Naive B cell (primary cell): ENCODE measurements at places on chromosomes 2 and 18.

DNA sequence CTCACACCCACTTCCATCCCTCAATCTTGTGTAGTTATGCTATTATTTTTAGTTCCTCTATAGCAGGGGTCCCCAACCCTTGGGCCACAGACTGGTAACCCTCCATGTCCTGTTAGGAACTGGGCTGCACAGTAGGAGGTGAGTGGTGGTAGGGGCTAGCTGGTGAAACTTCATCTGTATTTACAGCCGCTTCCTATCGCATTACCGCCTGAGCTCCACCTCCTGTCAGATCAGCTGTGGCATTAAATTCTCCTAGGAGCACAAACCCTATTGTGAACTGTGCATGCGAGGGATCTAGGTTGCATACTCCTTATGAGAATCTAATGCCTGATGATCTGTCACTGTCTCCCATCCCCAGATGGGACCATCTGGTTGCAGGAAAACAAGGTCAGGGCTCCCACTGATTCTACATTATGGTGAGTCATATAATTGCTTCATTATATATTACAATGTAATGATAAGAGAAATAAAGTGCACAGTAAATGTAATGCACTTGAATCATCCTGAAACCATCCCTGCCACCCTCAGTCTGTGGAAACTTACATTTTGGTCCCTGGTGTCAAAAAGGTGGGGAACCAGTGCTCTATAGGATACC is 1.6 kb upstream of the RAB11FIP5 start:
- H3K4me1 ChIP-seq = peaks cover 18% of the 10 kb centered on the region
- no peaks in the 10 kb centered on the region for H3K27me3 ChIP-seq
- H3K27ac ChIP-seq = peak overlapping the region; percentile 63
- H3K4me3 ChIP-seq = peak overlapping the region; percentile 66
- no peak for DNase-seq
- no peaks in the 10 kb centered on the region for H3K36me3 ChIP-seq

DNA sequence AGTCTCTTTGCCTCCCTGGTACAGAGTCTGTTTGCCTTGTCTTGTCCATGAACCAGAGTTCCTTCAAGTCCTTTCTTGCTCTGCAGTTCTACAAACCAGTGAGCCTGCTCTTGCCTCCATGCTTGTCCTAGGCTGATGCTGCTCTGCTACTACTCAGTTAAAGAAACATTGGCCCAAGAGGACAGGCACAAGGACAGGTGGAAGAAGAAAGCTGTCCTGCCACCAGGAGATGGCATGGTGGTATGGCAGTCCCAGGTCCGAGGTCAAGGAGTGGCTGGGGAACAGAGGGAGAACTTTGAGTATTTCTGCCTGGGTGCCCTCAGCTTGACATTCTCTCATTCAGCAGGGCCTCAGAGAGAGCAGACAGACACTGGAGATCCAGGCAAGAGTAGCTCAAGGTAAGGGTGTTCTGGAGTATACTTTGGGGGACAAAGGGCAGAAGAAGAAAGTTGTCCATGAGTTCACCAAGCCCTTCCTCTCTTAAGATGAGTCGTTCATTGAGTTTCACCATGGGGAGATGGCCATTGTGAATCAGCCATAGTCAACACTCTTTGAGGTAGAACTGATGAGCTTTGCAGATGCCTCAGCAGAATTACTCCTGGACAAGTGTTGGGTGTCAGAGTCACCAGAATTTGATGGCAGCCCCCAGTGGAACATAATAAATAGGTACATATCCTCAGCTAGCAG is 20.4 kb downstream of the TTC32 start:
- no peak overlapping the region for H3K27ac ChIP-seq
- peaks cover 4% of the 10 kb centered on the region for H3K4me1 ChIP-seq
- no peaks in the 10 kb centered on the region for H3K27me3 ChIP-seq
- no peaks in the 10 kb centered on the region for H3K36me3 ChIP-seq
- no peak overlapping the region for H3K4me3 ChIP-seq

- no peak for DNase-seq
- no peaks in the 10 kb centered on the region for H3K36me3 ChIP-seq
- no peaks in the 10 kb centered on the region for H3K27me3 ChIP-seq
- H3K4me1 ChIP-seq = no peaks in the 10 kb centered on the region
- no peak overlapping the region for H3K4me3 ChIP-seq
Measured at GRCh38 chr2:195488567-195488966, 168.5 kb upstream of the SLC39A10 start.

GRCh38 chr2:196230061-196230854 is 58.9 kb upstream of the STK17B start:
- DNase-seq = no peak
- no peaks in the 10 kb centered on the region for H3K27me3 ChIP-seq
- no peak overlapping the region for H3K27ac ChIP-seq
- H3K4me1 ChIP-seq = peaks cover 88% of the 10 kb centered on the region

- no peaks in the 10 kb centered on the region for H3K27me3 ChIP-seq
- H3K4me3 ChIP-seq = peak overlapping the region; percentile 33
- peak; percentile 26 for DNase-seq
- peaks cover 13% of the 10 kb centered on the region for H3K4me1 ChIP-seq
- peaks cover 55% of the 10 kb centered on the region for H3K36me3 ChIP-seq
Measured at GRCh38 chr2:190996338-190996946, 17.5 kb downstream of the STAT1 start.

DNA sequence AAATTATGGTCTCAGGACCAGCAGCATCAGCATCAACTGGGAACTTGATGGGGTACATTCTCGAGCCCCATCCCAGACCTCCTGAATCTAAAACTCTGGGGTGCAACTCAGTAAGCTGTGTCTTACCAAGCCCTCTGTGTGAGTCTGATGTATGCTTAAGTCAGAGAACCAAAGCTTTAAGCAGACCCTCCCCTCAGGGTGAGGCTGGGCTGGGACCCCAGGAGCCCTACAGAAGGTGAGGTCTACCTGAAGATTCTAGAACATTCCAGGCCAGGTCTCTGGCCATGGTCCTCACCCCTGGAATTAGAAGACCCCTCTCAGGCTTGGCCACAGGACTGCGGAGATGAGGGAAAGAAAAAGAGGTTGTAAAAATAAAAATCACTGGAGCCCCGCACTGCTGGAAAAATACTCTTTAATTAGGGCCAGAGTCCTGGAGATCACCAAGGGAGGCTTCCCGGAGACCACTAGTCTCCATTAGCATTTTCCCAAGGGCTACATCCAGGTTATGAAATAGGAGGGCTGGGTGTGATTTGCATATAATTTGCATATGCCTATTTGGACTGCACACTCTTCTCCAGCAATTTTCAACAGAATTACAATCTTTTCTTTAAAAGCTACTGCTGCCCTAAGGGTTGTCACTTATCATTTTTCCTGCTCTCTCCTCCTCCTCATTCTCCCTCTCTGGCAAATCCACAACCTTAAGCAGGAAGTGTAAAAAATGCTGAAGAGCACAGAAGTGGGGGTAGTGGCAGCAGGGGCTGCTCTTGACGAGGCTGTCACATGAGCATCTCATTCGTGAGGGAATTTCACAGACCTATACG is 100.2 kb downstream of the ZBTB7C start:
- H3K4me1 ChIP-seq = no peaks in the 10 kb centered on the region
- H3K27me3 ChIP-seq = peaks cover 13% of the 10 kb centered on the region
- no peak overlapping the region for H3K4me3 ChIP-seq
- DNase-seq = no peak
- H3K27ac ChIP-seq = no peak overlapping the region
